ENCODE measurements at places on chromosomes 6 and 20.

DNA sequence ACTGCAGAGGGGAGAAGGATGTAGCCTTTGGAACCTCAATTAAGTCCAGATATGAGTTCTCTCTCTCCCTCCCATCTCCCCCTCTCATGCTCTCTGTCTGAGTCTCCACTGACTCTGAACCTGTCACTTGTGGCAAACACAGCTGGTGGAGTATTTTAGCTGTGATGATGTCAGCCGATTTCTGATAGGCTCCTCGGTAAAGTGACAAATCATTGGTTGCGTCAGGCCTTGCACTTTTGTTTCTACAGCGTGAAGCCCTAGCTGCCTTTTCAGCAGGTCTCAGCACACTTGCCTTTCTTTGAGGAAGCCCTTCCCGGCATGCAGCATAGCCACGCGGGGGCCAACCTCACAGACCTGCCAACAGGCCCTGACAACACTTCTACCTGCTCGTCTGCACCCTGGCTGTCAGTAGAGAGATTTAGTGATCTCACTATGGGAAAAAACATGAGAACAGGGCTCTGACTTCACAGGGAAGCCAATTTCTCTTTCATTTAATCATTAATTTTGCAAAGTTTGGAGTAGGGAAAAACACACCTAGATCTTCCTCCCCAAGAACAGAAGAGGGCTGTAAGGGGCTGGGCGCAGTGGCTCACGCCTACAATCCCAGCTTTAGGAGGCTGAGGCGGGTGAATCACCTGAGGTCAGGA is 84.4 kb downstream of the GMPR start:
- H3K36me3 ChIP-seq: peaks cover 17% of the 10 kb centered on the region
- DNase-seq: peak; percentile 91
- peak overlapping the region; percentile 96 for H3K27ac ChIP-seq
- no peak overlapping the region for H3K4me3 ChIP-seq

- no peak for DNase-seq
- no peaks in the 10 kb centered on the region for H3K27me3 ChIP-seq
- no peak overlapping the region for H3K4me3 ChIP-seq
- H3K27ac ChIP-seq: no peak overlapping the region
Measured at GRCh38 chr20:10793766-10794165, 120.0 kb upstream of the JAG1 start.

GRCh38 chr20:51444467-51444866 is 98.1 kb downstream of the NFATC2 start:
- H3K27ac ChIP-seq: no peak overlapping the region
- no peak for DNase-seq
- no peaks in the 10 kb centered on the region for H3K36me3 ChIP-seq
- H3K27me3 ChIP-seq: no peaks in the 10 kb centered on the region
- peaks cover 15% of the 10 kb centered on the region for H3K4me1 ChIP-seq

DNA sequence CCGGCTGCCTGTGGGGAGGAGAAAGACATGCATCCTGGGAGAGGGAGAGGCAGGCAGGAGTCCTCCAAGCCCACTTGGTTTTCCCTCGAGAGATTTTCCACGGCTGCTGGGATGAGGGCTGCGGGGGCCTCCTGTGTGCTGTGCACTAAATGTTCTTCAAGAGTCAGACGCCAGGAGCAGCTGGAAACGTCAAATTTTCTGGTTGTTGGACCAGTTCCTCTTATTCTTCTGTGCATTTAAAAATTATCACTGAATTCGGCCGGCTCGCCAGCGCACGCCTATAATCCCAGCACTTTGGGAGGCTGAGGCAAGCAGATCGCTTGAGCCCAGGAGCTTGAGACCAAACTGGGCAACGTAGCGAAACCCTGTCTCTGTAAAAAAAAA is 32.8 kb upstream of the NTSR1 start:
- DNase-seq: no peak
- no peaks in the 10 kb centered on the region for H3K4me1 ChIP-seq
- H3K36me3 ChIP-seq: no peaks in the 10 kb centered on the region
- H3K27ac ChIP-seq: no peak overlapping the region

DNA sequence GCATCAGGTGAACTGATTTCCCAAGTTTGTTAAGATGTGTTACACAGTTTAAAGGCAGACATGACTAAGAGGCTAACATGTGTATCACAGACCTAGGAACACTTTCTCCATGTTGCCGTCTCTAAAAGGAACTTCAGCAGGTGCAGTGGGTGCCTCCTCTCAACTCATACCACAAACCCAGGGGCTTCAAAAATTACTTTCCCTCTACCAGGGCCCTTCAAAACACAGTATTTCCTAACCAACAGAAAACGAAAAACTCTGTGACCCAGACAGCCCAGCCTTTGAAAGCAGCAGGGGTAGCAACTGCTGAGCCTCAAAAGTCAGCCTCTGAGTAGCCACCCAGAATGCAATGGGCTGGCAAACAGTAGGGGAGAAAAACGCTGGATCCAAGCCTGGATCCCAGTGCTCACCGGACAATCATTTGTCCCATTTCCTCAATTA is 28.5 kb downstream of the B4GALT5 start:
- H3K36me3 ChIP-seq: no peaks in the 10 kb centered on the region
- peak overlapping the region; percentile 55 for H3K27ac ChIP-seq
- no peaks in the 10 kb centered on the region for H3K27me3 ChIP-seq

All from ascending aorta (tissue), 2 donors.